ENCODE measurements at places on chromosomes 11 and 22.

DNA sequence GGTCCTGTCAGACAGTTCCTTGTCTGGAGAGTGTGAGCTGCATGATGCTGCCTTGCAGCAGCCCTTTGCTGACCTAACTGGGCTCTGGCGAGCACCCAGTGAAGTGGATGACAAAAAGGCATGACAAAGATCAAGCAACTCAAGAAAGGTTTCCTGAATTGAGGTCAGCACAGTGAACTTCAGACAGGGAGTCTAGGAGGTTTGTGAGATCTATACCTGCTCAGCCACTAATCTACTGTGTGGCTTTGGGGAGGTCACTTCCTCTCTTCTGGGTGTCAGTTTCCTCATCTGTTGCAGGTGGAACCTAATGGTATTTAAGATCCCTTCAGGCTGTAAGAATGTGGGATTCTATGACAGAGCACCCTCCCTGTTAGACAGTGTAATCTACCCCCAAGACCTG lies 213.9 kb upstream of the NARS2 start:
- no peak for DNase-seq

DNA sequence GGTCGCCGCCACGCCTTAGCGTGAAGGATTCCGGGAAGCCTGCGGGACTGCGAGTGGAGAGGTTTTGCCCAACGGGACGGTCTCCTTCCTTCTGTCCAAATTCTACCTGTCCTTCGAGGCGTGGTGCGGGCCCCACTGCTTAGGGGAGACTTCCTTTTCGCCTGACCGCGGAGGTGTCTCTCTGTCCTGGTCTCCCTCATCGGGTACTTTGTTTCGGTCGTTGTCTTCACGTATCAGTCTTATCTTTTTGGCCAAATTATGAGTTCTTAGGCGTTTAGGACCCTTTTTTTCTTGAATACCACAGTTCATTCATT lies 388 bp downstream of the HINFP start:
- no peak for DNase-seq

- DNase-seq: no peak
Observed at GRCh38 chr11:79152511-79152910, 288.3 kb downstream of the TENM4 start.

DNA sequence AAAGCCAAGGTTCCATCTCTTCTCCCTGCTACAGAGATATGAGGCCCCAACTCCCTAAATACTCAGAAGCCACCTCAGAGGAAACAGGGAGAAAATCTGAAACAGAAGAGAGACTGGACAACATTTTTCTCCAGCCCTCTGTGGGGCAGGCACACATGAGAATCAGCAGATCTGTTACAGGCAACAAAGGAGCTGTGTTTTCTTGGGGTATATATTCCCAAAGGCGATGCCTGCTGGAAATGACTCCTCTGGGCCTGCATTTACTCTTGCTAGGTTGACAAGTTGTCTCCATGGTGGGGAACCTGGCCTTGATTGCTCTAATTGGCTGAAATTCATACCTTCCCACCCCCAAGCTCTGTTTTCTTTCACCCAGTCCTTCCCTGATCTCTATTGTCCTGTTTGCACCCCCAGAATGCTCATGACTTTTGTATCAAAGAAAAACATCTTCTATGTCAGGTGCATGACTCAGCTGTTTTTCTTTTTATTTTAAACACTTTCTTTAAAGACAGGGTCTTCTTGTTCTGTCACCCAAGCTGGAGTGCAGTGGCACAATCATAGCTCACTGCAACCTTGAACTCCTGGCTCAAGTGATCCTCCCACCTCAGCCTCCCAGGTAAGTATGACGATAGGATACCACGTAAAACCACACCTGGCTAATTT lies 23.5 kb upstream of the P2RY6 start:
- no peak for DNase-seq

DNA sequence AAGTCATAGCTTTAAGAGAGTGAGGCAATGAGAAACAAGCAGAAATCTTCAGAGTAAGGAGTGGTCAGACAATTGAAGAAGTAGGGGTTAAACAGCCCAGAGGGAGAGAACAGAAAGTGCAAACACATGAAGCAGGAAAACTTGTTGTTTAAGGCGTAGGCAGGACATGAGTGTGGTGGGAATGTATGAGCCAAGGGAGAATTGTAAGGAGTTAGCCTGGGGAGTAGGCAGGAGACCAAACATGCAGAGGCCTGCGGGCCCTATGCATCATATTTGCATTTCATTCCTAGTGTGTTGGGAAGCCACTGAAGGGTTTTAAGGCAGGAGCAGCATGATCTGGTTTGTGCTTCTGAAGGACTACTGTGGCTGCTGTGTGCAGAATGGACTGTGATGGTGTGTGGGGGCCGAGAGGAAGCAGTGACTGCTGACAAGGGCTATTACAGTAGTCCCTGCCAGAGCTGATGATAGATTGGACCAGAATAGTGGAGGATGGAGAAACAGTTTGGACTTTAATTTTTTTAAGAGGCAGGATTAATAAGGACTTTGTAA lies 179.9 kb upstream of the C11orf87 start:
- DNase-seq: no peak

All from CD4-positive, alpha-beta memory T cell (primary cell).